GM23248 (cell line): ENCODE measurements at places on chromosomes 4 and X. TPM values are rescaled to one million over a fixed set of nuclear protein-coding genes. Genes with fewer than 3 reads are reported as not detected.
A peak's percentile ranks its signal among the peaks of the same experiment; 100 is the strongest.

DNA sequence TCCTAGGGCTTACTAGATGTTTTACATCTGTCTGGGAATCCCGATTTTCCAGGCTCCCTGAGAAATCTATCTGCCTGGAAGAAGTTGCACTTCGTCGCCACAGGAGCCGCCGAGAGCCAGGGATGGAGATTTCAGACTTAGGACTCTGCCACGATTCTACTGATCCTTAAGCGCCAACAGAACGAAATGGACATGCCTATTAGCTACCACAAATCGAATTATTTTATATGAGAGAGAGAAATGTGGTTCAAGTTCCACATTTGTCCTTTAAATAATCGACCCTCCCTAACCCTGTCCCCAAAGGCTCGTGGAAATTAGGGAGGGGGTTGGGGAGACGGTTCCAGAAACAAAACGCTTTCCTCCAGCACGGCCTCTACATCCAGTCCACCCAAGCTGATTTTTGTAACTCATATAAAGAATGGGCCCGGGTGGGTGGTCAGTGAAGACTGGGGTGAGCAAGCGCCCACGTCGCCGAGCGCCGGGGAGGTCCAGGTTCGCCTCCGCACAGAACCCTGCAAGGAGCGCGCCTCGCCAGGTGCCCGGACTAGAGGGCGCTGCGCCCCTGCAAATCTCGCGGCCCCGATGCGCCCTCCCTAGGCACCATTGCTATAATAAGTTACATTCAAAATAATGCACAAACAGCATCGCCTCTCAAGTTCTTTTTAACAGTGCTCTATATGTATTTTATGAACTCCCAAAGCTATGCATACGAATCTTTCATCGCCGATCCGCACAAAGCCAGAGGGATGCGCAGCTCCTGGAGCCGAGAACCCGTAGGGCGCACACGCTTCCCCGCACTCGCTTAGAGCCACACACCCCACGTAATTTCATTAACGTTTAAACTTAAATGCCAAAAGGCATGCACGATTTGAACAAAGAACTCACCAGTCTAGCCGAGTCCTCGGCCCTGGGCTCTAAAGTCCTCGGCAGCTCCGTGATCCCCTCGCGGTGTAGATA lies 2.1 kb upstream of the FAT1 start:
- H3K27me3 ChIP-seq, result no peaks in the 10 kb centered on the region
- peak overlapping the region; percentile 88 for H3K4me3 ChIP-seq
- DNase-seq, result peak; percentile 93
- no peaks in the 10 kb centered on the region for H3K36me3 ChIP-seq
- peak overlapping the region; percentile 86 for H3K27ac ChIP-seq

GRCh38 chr4:36310793-36311192 lies 29.4 kb downstream of the DTHD1 start:
- DNase-seq, result no peak
- H3K4me3 ChIP-seq, result no peak overlapping the region
- no peaks in the 10 kb centered on the region for H3K27me3 ChIP-seq
- H3K4me1 ChIP-seq, result no peaks in the 10 kb centered on the region

GRCh38 chrX:14351611-14352303 lies 177.6 kb upstream of the GLRA2 start:
- no peaks in the 10 kb centered on the region for H3K27me3 ChIP-seq
- H3K4me1 ChIP-seq, result peaks cover 31% of the 10 kb centered on the region
- no peak overlapping the region for H3K4me3 ChIP-seq
- no peaks in the 10 kb centered on the region for H3K36me3 ChIP-seq

COL25A1 gene
- 0.13 TPM in 1 of 2 replicates, not detected in the other for total RNA-seq

NMU gene
- not detected in 2 replicates for total RNA-seq

ETNPPL gene
- not detected in 2 replicates for total RNA-seq

DNA sequence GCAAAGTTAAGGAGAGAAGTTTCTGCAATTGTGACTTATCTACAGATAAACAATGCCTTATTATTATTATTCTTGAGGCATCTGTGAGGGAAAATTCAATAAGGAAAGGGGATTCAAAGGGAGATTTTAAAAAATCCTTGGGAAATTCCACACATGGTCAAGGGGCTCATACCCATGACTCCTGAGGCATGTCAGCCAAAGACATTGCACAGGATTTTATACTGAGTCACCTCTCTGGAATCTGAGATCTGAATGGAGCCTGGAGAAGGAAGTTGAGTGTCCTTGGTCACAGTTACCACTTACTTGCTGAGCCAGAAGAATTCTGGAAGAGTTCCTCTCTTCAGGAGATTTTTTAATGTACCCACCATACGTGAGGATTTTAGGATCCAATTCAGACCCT lies 14.4 kb upstream of the CXCL8 start:
- peak overlapping the region; percentile 83 for H3K27ac ChIP-seq
- peaks cover 61% of the 10 kb centered on the region for H3K4me1 ChIP-seq
- H3K27me3 ChIP-seq, result no peaks in the 10 kb centered on the region
- no peaks in the 10 kb centered on the region for H3K36me3 ChIP-seq
- no peak overlapping the region for H3K4me3 ChIP-seq

DNA sequence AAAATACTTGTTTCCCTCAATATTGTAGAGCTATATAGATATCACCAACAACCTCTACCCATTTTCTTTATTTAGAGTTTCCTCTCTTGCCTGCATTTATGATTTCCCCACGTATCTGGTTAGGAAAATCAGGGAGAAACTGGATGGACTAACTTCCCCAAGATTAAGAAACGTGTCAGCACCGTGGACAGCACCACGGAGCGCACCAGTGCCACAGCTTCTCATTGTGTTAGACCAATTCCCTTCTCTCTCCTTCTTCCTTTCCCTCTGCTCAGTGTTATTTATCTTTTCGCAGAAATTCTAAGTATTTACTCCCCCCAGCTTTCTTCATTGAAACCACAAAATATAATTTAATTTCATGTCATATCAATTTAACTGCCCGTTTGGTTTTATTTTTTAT lies 568.6 kb upstream of the BOD1L1 start:
- DNase-seq, result peak; percentile 69
- H3K27me3 ChIP-seq, result no peaks in the 10 kb centered on the region
- no peaks in the 10 kb centered on the region for H3K36me3 ChIP-seq
- H3K4me1 ChIP-seq, result no peaks in the 10 kb centered on the region

DNA sequence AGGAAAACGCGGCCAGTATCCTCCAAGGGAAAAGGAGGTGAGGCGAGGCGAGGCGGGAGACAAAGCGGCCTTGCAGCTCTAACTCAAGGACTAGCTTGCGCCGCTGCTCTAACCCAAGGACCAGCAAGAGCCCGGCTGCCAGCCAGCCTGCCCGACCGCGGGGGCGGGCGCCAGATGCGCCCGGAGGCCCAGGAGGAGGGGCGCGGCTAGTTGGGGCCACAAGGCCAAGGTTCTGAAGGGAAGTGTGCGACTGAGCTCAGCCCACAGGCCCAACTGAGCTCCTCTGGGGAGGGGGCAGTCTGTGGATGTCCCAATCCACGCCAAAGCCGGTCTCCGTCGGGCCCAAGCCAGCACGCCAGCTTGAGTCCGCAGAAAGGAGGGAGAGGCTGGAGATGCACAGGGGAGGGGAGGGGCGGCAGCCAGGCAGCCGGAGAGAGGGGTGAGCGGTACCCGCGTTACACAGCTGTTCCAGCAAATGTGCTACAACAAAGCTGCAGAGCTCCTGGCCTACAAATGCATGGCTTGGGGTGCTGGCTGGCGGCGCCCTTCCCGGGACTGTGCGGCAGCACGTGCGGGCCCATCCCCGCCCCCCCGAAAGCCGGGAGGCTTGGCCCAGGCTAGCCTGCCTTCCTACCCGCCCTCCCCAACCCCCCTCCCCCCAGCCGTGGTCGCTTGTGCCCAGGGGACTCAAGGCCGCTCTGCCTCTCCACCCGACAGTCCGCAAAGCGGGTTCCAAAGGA lies 637 bp downstream of the AMER1 start:
- H3K4me1 ChIP-seq, result peaks cover 18% of the 10 kb centered on the region
- peak overlapping the region; percentile 88 for H3K27ac ChIP-seq
- H3K27me3 ChIP-seq, result no peaks in the 10 kb centered on the region
- peak; percentile 71 for DNase-seq
- peak overlapping the region; percentile 96 for H3K4me3 ChIP-seq

TCP11X2 gene
- not detected in 2 replicates for total RNA-seq

DNA sequence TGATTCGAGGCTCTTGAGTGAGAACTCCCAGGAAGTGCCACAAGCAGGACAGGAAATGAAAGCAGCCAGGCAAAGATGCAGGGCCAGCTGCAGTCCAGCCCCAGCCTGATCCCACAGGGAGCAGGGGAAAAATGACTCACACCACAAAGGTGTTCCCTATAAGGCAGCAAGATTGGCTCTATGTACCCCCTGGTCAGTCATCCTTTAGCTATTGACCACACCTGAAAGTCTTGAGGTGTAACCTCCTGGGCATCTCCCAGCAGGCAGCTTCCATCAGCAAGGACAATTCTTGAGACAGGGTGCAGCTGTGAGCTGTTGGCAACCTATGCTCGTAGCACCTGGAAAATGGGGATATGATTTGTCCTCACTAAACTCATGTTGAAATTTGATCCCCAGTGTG lies 27.9 kb upstream of the EXOC1L start:
- H3K27me3 ChIP-seq, result peaks cover 18% of the 10 kb centered on the region
- DNase-seq, result peak; percentile 2
- H3K4me3 ChIP-seq, result no peak overlapping the region
- no peak overlapping the region for H3K27ac ChIP-seq
- no peaks in the 10 kb centered on the region for H3K4me1 ChIP-seq
- no peaks in the 10 kb centered on the region for H3K36me3 ChIP-seq

TMEM31 gene
- not detected in 2 replicates for total RNA-seq

CYTL1 gene
- total RNA-seq, result 1.5 TPM in 1 of 2 replicates, not detected in the other

ARMCX2 gene
- 150 and 156 TPM in 2 replicates for total RNA-seq

SMIM31 gene
- not detected in 2 replicates for total RNA-seq

HTR2C gene
- not detected in 2 replicates for total RNA-seq

- DNase-seq, result no peak
- H3K27me3 ChIP-seq, result peaks cover 8% of the 10 kb centered on the region
- no peak overlapping the region for H3K27ac ChIP-seq
- H3K4me1 ChIP-seq, result no peaks in the 10 kb centered on the region
Observed at GRCh38 chr4:23881052-23881501, 8.8 kb downstream of the PPARGC1A start.

GRCh38 chr4:20639346-20639745 lies 60.9 kb upstream of the PACRGL start:
- H3K27ac ChIP-seq, result no peak overlapping the region
- H3K4me1 ChIP-seq, result no peaks in the 10 kb centered on the region
- H3K27me3 ChIP-seq, result no peaks in the 10 kb centered on the region
- H3K36me3 ChIP-seq, result no peaks in the 10 kb centered on the region
- no peak for DNase-seq

DNA sequence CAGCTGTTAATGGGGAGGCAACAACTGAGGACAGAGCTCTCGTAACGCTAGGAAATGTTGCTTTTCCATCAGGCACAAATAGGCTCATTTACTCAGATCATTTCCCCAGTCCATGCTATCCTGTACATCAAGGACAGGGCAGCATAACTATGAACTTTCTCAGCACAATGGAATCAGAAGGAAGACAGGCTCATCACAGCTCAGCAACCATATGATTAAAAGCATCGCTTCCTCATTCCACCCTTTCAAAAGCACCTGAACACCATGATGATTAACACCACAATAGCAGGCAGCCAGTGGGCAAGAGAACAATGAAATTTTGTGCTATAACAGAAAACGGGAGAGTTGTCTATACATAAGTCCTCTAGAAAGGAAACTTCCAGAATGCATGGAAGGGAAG lies 297.8 kb downstream of the ZNF674 start:
- no peaks in the 10 kb centered on the region for H3K4me1 ChIP-seq
- no peak for DNase-seq
- H3K4me3 ChIP-seq, result no peak overlapping the region

DNA sequence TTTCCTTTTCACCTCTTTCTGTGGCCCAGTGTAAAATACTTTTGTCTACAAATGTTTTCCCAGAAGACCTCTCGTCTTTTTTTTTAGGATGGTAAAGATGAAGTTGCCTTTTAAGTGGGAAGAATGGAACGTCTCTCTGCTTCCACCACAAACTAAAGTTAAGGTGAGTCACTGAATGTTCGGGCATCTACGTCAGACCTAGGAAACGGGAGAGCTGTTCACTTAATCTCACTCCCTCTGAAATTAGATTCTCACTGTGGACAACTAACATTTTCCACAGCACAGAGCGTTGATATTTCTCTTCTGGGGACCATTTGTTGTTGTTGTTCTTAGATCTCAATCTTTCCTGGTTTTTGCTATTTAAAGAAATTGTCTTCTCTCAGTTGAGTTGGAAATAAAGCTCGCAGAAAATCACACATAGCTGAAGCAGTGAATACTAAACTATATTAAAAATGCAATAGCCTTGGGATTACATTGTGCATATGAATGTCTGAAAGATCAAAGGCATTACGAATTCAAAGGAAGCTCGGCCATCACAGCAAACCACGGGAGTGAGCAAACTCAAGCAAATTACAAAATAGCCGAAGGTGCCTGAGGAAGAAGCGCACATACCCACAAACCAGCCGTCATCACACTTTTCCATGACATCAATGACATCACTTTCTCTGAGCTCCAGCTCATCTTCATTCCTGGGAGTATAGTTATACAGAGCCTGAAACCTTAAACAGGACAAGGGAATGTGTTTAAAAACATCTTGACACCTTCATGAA lies 53.9 kb upstream of the PDLIM3 start:
- 0 out of 2 replicates have a peak overlapping the region, but pooled peaks have one; percentile 2 for H3K27ac ChIP-seq
- no peaks in the 10 kb centered on the region; the same call in 1 of the 2 replicates for H3K27me3 ChIP-seq
- H3K4me1 ChIP-seq, result no peaks in the 10 kb centered on the region
- H3K36me3 ChIP-seq, result no peaks in the 10 kb centered on the region
- H3K4me3 ChIP-seq, result no peak overlapping the region

AMTN gene
- not detected in 2 replicates for total RNA-seq

VSIG4 gene
- not detected in 2 replicates for total RNA-seq

DNA sequence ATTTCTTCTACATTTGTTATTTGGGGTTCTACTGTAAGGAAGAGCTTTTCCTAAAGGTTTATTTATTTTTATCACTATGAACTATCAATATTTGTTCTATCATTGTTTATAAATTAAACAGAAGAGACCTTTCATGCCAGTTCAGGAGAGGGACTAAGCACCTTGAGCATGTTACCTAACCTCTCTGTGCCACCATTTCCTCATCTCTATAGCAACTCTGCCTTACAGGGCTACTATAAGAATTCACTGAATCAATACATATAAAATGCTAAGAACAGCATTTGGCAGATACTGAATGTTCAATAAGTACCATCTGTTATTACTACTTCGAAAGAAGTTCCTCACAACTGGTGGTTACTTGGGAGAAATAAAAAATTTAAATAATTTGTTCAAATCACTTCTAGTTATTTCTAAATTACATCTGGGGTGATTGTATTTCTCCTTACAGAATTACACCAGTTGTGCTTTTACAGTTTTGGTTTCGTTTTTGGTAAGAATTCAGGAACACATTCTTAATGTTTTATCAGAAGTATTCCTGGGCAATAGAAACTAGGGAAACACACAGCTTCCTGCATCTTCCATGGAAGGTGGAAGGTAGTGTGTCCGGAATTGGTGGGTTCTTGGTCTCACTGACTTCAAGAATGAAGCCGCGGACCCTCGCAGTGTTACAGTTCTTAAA lies 32.9 kb downstream of the EREG start:
- peak; percentile 16 for DNase-seq
- H3K27me3 ChIP-seq, result no peaks in the 10 kb centered on the region
- H3K4me3 ChIP-seq, result peak overlapping the region; percentile 49
- no peaks in the 10 kb centered on the region for H3K36me3 ChIP-seq

TENM3 gene
- total RNA-seq, result 8.1 and 16.3 TPM in 2 replicates

S100P gene
- 0.38 TPM in 1 of 2 replicates, not detected in the other for total RNA-seq

TMEM35A gene
- total RNA-seq, result 0.32 and 0.76 TPM in 2 replicates

- DNase-seq, result peak; percentile 8
- H3K4me1 ChIP-seq, result no peaks in the 10 kb centered on the region
- no peaks in the 10 kb centered on the region for H3K27me3 ChIP-seq
- H3K4me3 ChIP-seq, result no peak overlapping the region
- H3K27ac ChIP-seq, result no peak overlapping the region
Observed at GRCh38 chrX:21354725-21355124, 19.5 kb upstream of the CNKSR2 start.

- no peaks in the 10 kb centered on the region for H3K36me3 ChIP-seq
- H3K4me1 ChIP-seq, result 0 out of 2 replicates have a peak, but pooled peaks cover 13% of the 10 kb centered on the region
- H3K4me3 ChIP-seq, result no peak overlapping the region
- 0 out of 2 replicates have a peak, but pooled peaks cover 2% of the 10 kb centered on the region for H3K27me3 ChIP-seq
Observed at GRCh38 chr4:154559494-154560418, 3.1 kb upstream of the FGB start.
